ENCODE measurements at places on chromosomes 11 and 22.

DNA sequence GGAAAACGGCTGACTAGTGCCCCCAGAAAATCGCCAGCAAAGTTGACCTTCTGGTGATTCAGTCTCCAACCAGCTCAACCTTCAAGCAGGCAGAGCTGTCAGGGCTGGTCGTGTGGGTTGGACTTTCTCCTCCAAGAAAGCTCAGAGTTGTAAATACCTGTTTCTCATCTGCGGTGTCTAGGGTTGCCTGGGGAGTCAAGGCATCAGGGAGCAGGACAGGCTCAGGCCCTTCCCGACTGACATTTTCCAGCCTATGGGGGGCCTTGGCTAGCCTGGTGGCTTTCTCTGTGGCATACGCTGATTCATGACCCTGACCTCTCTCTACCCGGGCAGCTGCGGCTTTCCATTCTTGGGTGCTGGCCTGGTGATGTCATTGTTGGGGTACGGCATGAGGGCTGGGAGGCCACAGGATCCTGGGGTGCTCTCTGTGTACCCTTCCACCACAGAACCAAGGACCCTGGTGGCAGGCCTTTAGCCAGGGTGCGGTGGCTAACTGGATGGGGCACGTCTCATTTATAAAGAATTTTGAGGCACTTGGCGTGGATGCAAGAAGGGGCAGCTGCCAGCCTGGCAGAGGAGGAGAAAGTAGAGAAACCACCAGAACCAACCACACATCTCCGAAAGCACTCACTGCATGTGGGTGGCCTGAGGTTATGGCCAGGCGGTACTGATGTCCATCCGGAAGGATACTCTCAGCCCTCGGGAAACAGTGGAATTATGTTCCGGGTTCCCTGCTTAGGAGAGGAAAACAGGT is 64.9 kb downstream of the BCR start:
- DNase-seq, result no peak

DNA sequence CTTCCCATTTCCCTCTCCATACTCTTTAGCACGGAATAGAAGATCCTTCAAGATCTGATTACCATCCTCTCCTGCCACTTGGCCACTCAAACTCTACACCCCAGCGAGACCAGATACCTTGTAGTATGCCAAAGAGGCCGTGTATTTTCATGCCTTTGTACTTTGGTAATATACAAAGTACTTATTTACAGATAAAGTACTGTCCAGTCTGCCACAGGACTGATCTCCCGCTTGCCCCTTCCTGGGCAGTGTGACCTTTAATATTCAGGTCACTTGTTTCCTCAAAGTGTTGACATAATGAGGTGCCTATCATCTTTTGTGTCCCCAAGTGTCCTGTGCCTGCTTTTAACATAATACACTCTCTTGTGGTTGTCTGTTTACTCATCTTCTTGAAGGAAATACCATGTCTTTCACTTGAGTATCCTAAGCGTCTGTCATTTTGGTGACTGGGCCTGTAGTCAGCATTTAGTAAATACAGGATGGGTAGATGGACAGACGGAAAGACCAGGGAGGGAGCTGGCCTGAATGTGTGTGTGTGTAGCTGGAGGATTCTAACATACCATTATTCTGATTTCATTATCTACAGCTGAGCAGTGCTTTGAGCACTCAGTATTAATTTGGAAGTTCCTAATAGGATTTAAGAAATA is 137.4 kb downstream of the NAV2 start:
- no peak for DNase-seq

DNA sequence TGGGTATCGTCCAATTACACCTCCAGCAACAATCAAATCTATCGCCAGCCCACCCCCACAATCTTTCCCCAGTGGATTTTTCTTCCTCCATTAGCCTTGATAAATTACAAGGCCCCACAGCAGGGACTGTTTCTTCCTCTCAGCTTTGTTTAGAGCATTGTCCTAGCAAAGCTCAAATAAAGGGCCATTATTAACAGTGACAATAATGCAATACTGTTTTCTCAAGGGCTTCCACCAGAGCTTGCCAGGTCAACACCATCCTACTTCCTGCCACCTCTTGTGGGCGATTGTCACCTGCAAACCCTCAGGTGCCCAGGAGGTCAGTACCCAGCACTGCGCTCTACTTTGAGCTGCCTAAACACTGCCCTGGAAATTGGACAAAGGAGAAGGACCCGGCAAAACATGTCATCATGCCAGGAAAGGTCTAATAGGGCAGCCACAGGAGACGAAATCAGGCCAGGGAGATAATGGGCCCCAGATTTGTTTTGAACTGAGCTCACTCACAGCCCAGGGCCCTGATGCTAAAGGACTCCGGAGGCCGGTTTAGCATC is 95.2 kb downstream of the ABTB2 start:
- no peak for DNase-seq

DNA sequence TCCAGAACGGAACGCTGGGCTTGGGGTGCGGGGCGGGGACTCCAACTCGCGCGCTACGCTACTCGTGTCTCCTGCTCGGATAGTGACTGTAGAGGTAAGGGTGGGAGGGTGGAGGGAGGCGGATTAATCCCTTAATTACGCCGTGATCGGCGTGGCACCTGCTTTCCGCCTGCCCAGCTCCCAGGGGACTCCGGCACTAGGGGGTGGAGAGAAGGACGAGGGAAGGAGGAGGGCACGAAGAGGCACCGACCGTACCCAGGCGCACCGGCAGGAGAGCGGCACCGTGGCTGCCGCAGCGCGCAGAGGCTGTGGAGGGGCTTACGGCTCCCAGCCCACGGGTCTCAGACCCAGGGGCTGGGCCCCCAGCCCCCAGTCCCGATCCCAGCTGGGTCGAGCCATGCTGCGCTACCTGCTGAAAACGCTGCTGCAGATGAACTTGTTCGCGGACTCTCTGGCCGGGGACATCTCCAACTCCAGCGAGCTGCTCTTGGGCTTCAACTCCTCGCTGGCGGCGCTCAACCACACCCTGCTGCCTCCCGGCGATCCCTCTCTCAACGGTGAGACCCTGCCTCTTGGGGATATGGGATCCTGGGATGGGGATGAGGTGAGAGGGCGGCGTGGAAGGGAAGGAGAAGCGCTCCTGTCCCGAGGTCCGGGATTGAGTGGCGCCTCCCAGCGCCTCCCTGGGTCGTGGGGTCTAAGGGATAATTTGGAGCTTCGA is at the start of gene ROBO3:
ROBO3 (plus strand) TSS at position 252 of the 721 bp plus-strand sequence; CDS start at position 398, 146 bp downstream.
- no peak for DNase-seq

GRCh38 chr11:25992294-25992693 is 339.6 kb upstream of the ANO3 start:
- DNase-seq, result no peak

DNA sequence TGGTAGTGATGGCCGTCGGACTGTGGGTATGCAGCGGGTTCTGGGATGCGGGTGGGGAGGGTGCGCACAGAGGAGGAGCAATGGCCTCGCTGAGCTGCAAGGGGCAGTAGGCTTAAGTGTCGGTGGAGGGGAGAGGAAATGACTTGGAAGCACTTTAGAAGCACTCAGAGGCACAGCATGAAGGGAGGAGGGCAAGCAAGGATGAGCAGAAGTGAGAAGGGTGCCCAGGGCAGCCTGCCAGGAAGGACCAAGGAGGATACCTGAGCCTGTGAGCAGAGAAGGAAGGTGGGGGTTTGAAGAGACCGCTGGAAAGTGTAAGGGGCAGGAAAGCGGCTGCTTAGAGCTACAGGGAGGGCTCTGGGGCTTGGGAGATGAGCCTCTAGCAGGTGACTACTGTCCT is 330 bp downstream of the SLC5A1 start:
- no peak for DNase-seq

DNA sequence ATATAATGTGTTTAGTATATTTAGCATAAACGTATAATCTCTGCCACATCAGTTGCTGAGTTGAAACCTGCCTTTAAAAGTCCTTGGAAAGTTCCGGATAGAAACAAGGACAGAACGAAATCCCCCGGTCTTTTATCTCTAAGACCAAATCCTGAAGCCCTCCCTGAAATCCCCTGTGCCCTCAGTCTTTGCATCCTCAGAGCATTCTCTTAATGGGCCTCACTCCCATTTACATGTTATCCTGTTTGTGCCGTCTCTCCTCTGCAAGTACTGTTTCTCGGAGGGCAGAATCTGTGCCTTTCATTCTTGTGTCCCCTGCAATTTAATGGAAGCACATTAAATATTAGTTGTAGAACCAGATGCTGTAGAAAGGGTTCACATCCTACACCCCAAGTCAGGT is 56.0 kb downstream of the ZNRF3 start:
- no peak for DNase-seq

- DNase-seq, result no peak
Observed at GRCh38 chr11:74205181-74205580, 34.1 kb downstream of the PPME1 start.

GRCh38 chr11:115316696-115317095 is 187.5 kb downstream of the CADM1 start:
- no peak for DNase-seq

DNA sequence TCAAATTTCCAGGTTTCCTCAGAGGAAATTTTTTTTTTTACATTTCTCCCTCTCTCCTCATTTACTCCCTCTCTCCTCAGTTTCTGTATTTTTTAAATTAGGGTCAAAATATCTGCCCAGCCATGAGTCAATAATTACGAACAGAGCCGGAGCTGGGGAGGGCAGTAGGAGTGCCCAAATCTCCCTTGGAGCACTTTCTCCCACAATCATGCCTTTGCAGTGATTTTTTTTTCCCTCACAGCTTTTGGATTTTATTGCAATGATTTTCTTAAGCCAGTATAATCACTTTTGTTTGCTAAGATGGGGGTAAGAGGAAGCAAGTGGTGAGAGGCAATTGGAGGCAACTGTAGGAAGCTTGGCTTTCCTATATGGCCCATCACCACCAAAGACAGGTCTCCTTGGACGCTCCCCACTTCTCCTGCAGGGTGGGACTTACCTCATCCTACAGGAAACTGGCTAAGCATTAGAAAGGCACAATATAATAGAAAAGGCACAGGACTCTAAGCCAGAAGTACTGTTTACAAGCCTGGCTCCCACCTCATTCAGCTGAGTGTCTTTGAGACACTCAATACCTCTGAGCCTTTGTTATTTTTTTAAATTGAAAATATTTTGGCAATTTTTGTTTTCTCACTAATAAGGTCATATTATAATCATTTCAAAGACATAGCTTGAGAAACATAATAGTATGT is 192.6 kb upstream of the PITPNB start:
- no peak for DNase-seq

- no peak for DNase-seq
Observed at GRCh38 chr22:21961886-21962654, 9.4 kb upstream of the PPM1F start.

DNA sequence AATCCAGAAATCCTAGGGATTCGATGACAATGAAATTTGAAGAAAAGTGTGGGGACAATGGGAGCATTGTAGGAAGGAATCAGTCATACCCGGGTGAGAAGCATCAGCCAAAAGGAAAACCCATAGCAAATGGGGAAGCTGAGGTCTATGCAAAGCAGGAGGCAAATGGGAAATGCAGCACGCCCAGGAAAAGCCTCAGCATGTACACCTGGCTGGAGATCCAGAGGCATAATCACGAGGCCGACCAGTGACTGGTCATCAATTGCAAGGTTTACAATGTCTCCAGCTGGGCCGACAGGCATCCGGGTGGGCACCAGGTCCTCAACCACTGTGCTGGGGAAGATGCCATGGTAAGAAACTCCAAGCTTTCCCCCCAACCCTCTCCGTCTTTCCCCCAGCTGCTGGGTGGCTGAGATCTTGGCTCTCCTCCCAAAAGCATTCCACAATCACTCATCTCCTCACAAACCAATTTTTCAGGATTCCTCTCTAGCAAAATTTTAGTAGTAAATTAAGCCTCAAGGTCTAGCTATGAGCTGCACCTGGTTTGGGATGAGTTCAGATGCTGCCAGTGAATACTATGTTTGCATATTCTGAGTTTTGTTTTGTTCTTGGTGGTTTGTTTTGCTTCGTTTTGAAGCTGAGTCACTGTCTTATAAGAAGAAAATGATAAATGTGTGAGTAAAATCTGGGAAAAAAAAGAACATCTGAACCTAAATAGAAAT is 98.0 kb upstream of the OR5AK2 start:
- no peak for DNase-seq

DNA sequence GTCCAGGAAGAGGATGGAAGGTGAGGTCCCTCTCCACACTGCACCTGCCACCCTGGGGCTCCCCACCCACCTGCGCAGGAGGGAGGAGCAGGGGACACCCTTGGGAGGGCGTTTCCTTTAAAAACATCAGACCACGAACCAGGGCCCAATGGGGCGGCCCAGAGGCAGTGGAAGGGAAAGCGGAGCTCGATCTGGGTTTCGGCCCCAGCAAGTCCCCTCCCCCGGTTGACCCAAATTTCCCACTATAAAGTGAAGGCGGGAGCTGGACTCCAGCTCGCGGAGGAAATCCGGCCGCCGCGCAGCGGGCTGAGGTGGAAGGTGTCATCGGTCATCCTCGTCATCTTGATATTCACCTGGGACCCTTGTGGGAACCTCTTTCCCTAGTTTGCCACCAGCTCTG is 99.3 kb downstream of the WNT7B start:
- DNase-seq, result no peak

DNA sequence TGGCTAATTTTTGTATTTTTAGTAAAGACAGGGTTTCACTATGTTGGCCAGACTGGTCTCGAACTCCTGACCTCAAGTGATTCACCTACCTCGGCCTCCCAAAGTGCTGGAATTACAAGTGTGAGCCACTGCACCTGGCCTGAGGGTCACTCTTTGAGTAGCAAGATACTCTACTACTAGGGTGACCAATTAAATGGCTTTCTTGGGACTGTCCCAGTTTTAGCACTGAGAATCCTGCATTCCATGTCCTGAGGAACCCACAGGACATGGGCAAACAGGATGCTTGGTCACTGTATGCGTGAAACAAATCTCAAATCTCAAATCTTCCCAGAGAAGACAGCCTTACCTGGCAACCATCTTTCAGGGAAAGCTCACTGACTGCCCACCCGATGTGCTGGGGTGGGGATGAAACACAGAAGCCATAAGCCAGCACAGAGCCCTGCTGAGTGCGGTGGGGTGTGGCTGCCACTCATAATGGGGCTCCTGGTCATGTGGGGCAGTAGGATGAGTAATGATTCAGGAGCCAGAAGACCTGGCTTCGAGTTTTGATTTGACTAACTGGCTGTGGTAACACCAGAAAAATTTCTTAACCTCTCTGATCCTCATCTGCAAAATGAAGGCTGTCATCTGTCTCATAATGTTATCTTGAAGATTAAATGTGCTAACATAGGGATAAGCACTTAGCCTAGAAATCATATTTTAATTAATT is 11.5 kb downstream of the CLMP start:
- no peak for DNase-seq

DNA sequence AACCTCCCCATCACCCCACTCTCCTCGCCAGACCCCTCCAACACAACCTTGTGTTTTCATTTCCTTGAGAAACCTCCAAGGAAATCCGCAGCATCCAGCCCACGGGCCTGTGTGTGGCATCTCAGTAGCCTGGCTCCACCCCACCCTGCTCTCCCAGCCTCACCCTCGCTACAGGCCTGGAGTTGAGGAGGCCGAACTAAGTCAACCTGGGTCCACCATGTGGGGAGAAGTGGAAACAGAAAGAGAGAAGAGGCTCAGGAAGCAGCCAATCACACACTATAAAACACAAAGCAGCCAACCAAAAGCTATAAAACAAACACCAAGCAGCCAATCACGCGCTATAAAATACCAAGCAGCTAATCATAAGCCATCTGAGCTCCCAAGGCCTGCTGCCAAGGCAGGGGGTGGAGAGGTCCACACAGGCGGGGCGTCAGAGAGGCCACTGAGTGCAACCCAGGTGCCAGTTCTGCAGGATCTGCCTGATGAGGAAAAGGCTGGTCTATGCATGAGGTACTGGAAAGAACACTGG is 72.0 kb downstream of the MICAL3 start:
- no peak for DNase-seq

- DNase-seq, result no peak
Observed at GRCh38 chr11:94537031-94537600, 6.6 kb upstream of the FUT4 start.
